Left hindlimb (tissue), 1 donor: ENCODE measurements at places on chromosomes 13 and 19.

- DNase-seq = no peak
Measured at GRCh38 chr13:19561585-19561984, 253 bp upstream of the TPTE2 start.

DNA sequence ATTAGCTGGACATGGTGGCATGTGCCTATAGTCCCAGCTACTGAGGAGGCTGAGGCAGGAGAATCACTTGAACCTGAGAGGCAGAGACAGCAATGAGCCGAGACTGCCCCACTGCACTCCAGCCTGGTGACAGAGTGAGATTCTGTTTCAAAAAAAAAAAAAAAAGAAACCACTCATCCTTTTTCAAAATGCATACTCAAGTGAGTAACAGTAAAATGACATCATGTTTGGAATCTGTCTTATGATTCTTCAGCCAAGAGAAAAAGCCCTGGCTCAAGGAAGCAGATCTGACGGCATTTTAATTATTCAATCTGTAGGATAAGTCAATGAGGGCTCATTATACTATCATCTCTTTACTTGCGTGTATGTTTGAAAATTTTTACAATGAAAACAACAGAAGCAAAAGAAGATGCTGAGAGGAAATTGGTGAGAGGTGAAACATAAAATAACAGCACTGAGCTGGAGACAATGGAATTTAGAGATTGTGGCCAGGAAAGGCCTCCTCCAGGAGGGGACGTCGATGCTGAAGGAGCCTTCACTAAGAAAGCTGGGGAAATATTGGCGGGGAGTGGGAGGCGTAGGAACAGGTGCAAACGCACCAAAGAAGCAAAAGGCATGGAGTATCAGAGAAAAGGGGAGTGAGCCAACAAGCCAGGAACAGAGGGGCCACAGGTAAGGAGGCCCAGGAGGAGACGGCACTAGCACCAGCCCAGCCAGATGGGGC is 12.9 kb upstream of the CCNE1 start:
- no peak for DNase-seq

DNA sequence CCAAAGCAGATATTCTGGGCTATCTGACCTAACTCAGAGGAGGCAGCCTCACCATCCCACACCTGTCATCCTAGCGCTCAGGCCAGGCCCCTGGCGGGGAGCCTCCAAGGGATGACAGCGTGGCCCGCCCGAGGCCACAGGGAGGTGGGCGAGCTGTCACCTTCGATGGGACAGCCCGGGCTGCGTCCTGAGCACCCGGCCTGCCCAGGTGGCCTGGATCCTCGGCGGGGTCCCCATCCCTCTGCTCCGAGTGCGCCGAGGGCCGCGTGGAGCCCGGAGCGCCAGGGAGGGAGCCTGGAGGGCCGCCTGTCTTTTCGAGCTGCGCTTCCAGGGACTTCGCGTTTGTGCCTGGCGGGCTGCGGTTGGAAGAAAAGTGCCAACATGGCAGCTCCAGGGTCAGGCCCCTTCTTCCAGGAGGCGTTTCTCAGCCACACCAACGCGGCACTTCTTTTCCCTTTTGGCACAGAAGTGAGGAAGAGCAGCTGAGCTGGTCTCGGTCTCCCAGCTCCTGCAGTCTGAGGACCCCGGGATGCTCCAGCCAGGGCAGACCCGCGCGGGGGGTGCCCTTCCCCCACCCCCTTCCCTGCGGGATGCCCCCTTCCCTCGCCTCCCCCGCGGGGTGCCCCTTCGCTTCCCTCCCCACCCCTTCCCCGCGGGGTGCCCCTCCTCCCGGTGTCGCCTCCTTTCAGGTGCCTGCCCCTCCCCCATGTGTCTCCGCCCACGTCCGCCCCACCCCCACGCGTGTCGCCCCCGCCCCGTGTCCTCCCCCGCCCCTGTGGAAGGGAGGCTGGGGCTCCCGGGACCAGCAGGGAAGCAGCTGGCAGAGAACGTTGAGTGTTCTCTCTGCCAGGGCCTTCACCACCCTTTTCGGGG is 42.3 kb downstream of the GJA3 start:
- DNase-seq = peak; percentile 86

- peak; percentile 77 for DNase-seq
Measured at GRCh38 chr13:23570099-23570920, at the start of gene TNFRSF19. Gene TNFRSF19 (plus strand): TSS chr13:23570412. CDS start chr13:23590184, 19,772 bp downstream.

- peak; percentile 98 for DNase-seq
Measured at GRCh38 chr19:46299004-46299509, 2.2 kb downstream of the HIF3A start.

- no peak for DNase-seq
Measured at GRCh38 chr13:51945149-51945548, 66.1 kb downstream of the ATP7B start.

DNA sequence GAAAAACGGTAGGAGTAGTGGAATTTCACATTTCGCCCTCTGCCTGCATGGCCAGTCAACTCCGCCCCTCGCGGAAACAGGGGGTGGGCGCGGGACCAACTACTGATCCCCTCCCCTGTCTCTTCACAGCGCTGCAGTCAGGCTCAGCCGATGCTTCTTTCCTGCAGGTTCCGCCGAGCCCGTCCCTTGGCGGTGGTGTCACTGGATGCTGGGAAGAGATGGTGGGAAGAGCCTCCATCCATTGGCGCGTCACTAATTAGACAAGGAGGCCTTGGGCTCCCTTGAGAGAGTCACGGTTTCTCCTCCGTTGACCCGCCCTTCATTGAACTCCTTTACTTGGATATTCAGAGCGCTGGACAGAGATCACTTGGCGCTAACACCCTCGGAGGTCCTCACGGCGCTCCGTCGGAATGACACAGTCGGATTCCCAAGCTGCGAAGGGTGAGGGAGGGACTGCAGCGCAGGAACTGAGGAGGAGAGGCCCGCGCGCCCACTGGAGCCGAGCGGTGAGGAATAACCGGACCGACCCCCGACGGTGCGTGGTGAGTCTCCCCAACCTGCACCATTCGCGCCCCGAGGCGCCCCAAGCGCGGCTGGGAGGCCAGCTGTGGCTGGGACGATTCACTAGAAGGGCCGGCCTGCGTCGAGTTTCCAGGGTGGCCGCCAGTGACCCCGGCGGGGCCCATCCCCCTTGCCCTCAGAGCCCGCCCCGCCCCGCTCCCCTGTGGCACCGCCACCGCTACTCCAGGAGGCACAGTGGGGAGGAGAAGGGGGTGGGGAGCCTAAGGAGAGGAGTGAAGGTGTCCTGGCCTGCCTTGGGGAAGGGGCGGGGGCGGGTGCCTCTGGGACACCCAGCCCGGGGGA is 11.2 kb upstream of the CEACAM21 start:
- no peak for DNase-seq

- DNase-seq = peak; percentile 53
Measured at GRCh38 chr13:110520431-110521295, 40.9 kb downstream of the RAB20 start.

DNA sequence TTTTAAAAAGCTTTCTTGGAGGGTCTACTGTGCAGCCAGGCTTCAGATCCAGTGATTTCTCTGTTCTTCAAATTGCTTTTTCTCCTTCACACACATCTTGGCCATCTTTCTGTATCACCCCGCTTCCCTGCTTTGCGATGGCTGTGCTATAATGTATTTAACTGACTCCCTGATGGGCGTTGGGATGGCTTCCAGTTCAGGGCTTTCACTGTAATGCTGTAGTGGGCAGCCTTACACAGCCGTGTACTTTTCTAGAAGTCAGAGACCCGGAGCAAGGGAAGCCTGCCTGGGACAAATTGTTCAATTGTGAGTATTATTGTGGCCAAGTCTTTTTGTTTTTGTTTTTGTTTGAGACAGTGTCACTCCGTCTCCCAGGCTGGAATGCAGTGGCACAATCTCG is 19.4 kb upstream of the PAK4 start:
- no peak for DNase-seq

- no peak for DNase-seq
Measured at GRCh38 chr19:7625763-7626372, 3.5 kb downstream of the XAB2 start.

DNA sequence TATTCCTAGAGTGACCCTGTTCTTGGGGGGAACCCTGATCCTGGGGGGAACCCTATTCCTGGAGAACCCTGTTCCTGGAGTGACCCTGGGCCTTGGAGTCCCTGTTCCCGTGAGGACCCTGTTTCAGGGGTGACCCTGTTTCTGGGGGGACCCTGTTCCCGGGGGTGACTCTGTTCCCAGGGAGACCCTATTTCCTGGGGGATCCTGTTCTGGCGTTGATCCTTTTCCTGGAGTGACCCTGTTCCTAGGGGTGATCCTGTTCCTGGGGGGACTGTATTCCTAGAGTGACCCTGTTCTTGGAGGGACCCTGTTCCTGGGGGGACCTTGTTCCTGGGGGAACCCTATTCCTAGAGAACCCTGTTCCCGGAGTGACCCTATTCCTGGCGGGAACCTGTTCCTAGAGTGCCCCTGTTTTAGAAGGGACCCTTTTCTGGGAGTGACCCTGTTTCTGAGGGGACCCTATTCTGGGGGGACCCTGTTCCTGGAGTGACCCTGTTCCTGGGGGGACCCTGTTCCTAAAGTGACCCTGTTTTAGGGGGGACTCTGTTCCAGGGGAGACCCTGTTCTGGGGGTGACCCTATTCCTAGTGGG is 15.0 kb downstream of the GNA15 start:
- no peak for DNase-seq

GRCh38 chr13:101727118-101727517 is 274.6 kb downstream of the ITGBL1 start:
- DNase-seq = no peak

DNA sequence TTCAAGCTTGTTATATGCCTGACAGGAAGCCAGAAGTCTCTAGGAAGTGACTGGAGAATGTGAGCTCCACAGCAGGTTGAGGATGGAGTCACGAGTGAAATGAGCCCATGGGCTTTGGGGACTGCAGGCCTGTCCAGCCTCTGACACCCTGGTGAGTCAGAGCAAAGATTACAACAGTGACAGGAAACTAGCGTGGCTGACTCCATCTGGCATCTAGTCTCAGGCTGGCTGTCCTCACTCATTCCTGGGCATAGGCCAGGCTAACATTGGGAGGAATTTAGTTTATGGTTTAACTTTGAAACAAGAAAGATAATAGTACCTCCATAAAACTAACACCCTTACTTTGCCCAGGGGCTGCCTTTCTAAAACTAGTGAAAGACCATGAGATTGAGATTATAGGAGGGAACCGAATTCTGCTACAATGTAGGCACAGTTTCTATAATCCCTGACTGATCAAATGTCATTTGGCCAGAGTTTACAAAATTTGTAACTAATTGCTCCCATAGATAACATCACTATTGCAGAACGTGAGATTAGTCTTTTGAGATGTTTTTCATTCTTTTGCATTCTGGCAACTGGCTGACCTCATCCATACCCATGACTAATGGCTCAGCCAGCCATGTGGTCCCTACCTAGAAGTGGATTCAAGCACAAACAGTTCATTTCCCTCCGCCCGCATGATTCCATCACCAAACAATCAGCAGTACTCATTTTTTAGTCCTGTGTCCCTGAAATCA is 28.4 kb downstream of the PSG1 start:
- no peak for DNase-seq

DNA sequence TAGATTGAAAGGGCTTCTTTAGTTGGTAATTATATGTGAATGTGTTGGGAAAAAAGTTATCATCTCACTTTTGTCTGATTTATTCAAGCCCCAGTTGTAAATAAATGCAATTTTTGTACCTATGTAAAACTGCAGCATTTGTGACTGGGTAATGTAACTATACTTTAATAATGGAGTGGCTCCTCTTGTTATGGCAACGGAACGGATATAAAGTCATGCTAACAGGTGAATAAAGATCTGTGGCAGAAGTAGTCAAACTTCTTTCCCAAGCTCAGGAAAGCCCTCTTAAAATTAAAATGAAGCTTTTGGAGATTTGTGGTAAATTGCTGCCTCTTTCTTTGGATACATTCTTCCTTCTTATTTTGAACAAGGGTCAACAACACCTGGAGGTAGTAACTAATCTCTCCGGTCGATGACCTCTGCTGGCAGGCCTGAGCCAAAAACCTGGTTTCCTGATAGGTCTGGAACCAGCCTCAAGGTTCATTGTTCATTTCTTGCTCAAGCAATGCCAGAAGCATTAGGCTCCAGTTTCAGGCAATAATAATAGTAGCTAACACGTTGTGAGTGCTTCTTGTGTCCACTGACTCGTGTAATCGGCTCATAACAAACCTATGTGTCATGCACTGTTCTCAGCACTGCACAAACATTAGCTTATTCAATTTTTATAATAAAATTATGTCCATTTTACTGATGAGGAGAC is 313.4 kb upstream of the DACH1 start:
- no peak for DNase-seq
